ENCODE measurements at places on chromosomes 6 and 20.

- DNase-seq = no peak
These were observed 49.3 kb downstream of the RALY start for GRCh38 chr20:34043025-34043424.

DNA sequence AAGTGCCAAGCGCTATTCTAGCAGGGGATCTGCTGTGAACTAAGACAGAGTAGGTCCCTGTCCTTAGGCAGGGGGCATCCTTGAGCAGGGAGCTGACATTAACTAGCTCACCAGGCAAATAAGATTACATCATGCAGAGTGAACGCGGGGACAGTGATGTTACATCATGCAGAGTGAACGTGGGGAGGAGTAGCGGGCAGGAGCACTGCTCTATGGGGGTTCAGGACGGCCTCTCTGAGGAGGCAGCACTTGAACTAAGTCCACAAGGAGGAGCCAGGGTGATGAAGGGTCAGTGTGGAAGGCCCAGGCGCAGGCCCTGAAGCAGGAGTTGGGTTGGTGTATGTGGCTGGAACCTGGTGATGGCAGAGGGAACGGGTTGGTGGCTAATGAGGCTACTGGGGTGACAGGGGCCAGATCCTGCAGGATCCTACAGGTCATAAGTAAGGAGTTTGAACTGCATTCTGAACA is 38.7 kb downstream of the KAT14 start:
- peak; percentile 49 for DNase-seq

GRCh38 chr6:134458857-134459657 is 141.1 kb upstream of the SGK1 start:
- peak; percentile 40 for DNase-seq

DNA sequence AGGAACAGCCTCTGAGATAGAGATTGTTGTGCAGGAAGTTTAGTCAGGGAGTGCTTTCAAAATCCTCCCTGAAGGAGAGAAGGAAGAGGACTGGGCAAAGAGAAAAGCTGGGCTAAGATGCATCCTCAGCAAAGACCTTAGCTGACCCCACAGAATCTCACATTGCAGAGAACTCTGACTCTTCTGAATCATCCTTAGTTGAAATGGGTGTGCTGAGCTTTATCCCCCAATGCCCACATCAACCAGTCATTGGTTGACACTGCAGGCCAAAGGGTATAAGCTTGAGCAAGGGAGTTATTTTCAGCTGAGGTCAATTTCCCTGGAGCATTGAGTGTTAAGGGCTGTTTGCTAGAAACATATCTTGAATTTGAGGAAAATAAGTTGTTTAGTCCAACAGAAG is 732.2 kb downstream of the CBLN4 start:
- no peak for DNase-seq

GRCh38 chr6:44235891-44236516 is 10.9 kb upstream of the HSP90AB1 start:
- no peak for DNase-seq

GRCh38 chr6:21742238-21742660 is 148.7 kb downstream of the SOX4 start:
- DNase-seq = no peak

- DNase-seq = no peak
These were observed 348.4 kb downstream of the KIF16B start for GRCh38 chr20:16224836-16225235.

GRCh38 chr6:161274488-161274858 is 612 bp upstream of the AGPAT4 start:
- no peak for DNase-seq

- DNase-seq = no peak
These were observed 45.8 kb upstream of the NNAT start for GRCh38 chr20:37475252-37475651.

DNA sequence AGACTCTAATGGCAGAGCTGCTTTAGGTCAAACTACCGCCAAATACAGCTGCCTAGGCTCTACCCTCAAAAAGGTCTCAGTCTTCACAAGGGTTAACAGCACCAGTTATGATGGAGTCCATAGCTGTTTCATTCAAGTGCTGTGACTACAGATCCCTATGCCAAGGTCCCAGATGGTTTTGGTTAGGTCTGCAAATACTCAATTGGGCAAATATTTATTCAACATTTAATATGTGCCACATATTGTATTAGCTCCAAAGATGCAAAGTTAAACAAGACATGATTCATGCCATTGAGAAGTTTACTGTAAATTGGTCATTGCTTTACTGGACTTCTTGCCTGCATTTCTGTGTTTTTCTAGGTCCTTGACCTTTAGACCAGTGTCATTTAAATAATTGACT is 55.8 kb upstream of the TFAP2D start:
- no peak for DNase-seq

DNA sequence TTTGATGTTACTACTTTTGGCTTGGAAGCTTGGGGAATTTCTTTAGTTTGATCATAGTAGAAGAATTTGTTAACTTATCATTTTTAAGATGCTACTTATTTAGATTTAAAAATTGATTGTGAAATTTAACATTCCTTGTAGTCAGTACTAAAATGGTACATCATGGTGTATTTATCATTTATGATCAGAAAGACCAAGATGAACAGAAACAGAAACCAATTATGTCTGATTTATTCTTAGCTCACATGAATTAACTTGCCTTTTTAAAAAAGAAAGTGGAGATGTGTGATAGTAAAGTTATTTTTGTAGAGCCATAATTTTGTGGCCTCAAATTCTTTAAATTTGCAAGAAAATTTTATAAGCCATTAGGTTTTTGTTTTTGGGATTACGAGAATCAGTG is 77.6 kb downstream of the LIN28B start:
- no peak for DNase-seq

DNA sequence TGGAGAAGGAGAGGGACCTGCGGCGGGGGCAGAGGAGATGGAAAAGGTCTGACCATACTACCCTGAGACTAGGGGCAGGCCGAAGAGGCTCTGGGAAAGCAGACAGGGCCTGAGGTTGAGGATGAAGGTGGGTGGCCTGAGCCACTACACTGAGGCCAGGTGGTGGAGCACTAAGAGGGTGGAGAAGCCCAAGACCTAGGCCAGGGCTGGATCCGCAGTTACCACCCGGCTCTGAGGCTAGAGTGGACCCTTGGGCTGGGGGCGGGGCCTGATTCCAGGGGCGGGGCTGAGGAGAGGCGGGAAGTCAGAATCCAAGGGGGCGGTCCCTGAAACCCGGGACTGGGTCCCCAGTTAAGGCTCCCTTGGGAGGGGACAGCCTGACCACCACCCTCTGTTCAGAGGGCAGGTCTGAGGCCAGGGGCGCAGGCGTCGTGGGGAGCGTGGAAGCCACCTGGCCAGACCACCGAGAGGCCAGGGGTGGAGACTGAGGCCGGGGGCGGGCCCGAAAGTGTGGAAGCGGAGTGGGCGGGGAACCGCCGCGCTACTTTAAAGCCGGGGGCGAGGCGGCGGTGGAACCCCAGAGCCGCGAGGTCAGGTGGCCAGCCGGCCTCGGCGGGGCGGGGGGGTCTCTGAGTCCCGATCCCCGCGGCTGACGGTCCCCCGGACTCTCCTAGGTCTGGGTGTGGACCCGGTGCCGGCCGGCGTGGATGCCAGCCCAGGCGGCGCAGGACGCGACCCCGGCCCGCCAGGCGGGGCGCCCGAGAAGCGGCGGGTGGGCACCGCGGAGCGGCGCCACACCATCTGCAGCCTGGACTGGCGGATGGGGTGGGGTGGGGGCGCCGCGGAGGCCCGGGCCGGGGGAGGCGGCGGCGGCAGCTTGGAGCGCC is 8.3 kb downstream of the CCM2L start:
- peak; percentile 40 for DNase-seq

Data from NB4 (cell line).